Liver (tissue), 10 donors: ENCODE measurements at places on chromosomes 4 and X.

- no peak for DNase-seq
- H3K4me1 ChIP-seq: no peaks in the 10 kb centered on the region
- H3K27ac ChIP-seq: no peak overlapping the region
- no peaks in the 10 kb centered on the region for H3K36me3 ChIP-seq
- no peaks in the 10 kb centered on the region for H3K27me3 ChIP-seq
- H3K4me3 ChIP-seq: no peak overlapping the region
Measured at GRCh38 chr4:28004520-28004919, 1143.9 kb downstream of the STIM2 start.

DNA sequence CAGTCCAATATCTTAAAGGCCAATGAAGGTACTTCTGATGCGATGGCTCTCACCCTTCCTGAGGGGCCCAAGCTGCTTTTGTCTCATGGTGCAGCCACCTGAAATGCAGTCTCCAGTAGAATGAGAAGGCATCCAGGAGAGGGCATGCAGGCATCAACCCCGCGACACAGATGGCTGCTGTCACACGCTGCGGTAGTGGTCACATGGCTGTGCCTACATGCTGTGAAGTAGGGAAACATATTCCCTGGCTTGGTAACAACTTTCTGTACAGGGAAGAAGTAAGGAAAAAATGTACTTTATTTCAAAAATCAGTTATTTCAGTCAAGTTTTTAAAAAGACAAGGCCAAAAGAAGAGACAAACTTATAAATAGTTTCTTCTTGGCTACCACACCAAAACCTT is 139.9 kb downstream of the TRIML1 start:
- no peak overlapping the region for H3K4me3 ChIP-seq
- no peak overlapping the region for H3K27ac ChIP-seq
- DNase-seq: no peak
- no peaks in the 10 kb centered on the region for H3K4me1 ChIP-seq

DNA sequence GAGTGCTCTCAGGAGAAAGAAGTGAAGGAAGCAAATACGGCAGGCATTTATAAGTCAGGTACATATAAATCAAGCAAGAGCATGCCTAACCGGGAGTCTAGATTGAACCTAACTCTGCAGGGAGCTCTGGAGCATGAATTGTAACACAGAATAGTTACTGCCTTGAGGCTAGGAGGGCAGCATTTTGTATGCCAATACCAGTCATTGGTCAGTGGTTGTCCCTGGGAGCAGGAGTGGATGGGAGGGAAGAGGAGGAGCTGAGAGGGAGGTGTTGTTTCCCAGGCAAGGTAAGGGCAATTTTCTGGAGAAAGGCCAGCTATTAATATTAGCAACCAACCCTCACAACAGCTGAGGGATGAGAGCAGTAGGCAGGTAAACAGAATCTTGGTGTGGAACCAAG is 224.7 kb upstream of the DCAF8L1 start:
- no peaks in the 10 kb centered on the region for H3K4me1 ChIP-seq
- no peak overlapping the region for H3K27ac ChIP-seq
- DNase-seq: no peak

GRCh38 chrX:2698604-2699003 is 7.5 kb downstream of the CD99 start:
- H3K36me3 ChIP-seq: no peaks in the 10 kb centered on the region
- no peaks in the 10 kb centered on the region for H3K27me3 ChIP-seq
- no peak overlapping the region for H3K27ac ChIP-seq
- H3K4me1 ChIP-seq: peaks cover 3% of the 10 kb centered on the region
- DNase-seq: no peak
- H3K4me3 ChIP-seq: no peak overlapping the region

DNA sequence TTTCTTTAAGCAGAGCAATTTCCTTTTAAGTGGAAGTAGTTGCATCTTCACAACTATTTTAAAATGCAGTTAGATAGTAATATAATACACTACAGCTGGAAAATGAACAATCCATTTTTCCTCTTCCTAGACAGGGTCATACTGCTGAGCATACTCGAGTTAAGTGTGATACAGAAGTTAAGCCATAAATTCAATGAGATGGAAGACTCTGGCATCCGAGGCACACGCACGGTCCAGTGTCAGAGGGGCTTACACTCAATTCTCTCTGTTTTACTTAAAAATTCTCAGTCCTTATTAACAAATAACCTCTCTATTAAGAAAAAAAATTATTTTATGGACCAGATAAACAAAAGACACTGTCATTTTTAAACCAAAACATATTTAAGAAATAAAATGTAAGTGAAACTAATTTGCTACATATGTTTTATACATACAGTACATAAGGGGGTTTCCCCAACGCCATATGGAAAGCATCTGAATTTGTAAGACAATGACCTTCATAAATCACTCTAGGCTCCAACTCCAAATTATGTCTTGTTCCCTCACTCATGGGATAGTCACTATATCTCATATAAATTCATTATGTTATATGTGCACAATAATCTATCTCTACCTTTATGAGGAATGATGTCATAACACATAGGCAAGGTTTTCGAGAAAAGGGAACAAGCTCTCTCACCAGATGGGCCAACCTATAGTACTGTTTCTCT is 315.3 kb downstream of the PAPSS1 start:
- no peaks in the 10 kb centered on the region for H3K27me3 ChIP-seq
- no peak overlapping the region for H3K4me3 ChIP-seq
- DNase-seq: no peak
- H3K27ac ChIP-seq: no peak overlapping the region
- no peaks in the 10 kb centered on the region for H3K36me3 ChIP-seq

GRCh38 chrX:10146346-10146745 is 10.4 kb upstream of the CLCN4 start:
- DNase-seq: no peak
- no peaks in the 10 kb centered on the region for H3K4me1 ChIP-seq
- no peaks in the 10 kb centered on the region for H3K27me3 ChIP-seq
- no peaks in the 10 kb centered on the region for H3K36me3 ChIP-seq

GRCh38 chr4:102343964-102344519 is 1.2 kb downstream of the SLC39A8 start:
- H3K4me1 ChIP-seq: peaks cover 20% of the 10 kb centered on the region
- peak overlapping the region; percentile 84 for H3K4me3 ChIP-seq
- DNase-seq: peak; percentile 41
- no peaks in the 10 kb centered on the region for H3K36me3 ChIP-seq
- H3K27ac ChIP-seq: peak overlapping the region; percentile 96

- H3K27ac ChIP-seq: no peak overlapping the region
- no peak for DNase-seq
- H3K4me1 ChIP-seq: no peaks in the 10 kb centered on the region
- H3K4me3 ChIP-seq: no peak overlapping the region
- H3K36me3 ChIP-seq: no peaks in the 10 kb centered on the region
- no peaks in the 10 kb centered on the region for H3K27me3 ChIP-seq
Measured at GRCh38 chrX:77493677-77494553, 46.7 kb downstream of the FGF16 start.

- H3K27ac ChIP-seq: no peak overlapping the region
- no peaks in the 10 kb centered on the region for H3K27me3 ChIP-seq
- H3K4me1 ChIP-seq: peaks cover 3% of the 10 kb centered on the region
- H3K4me3 ChIP-seq: no peak overlapping the region
- DNase-seq: no peak
Measured at GRCh38 chr4:5465956-5466355, 242.4 kb downstream of the EVC2 start.

- no peaks in the 10 kb centered on the region for H3K27me3 ChIP-seq
- no peaks in the 10 kb centered on the region for H3K4me1 ChIP-seq
- no peaks in the 10 kb centered on the region for H3K36me3 ChIP-seq
- H3K4me3 ChIP-seq: no peak overlapping the region
- no peak overlapping the region for H3K27ac ChIP-seq
- DNase-seq: no peak
Measured at GRCh38 chrX:24668111-24668510, 21.0 kb upstream of the PCYT1B start.

GRCh38 chr4:2745981-2746806 is 9.9 kb downstream of the TNIP2 start:
- H3K4me3 ChIP-seq: no peak overlapping the region
- no peaks in the 10 kb centered on the region for H3K27me3 ChIP-seq
- no peaks in the 10 kb centered on the region for H3K4me1 ChIP-seq

GRCh38 chrX:154458954-154459778 is 1.1 kb downstream of the PLXNA3 start:
- H3K4me1 ChIP-seq: no peaks in the 10 kb centered on the region
- no peak for DNase-seq
- H3K27me3 ChIP-seq: no peaks in the 10 kb centered on the region
- H3K27ac ChIP-seq: no peak overlapping the region
- H3K36me3 ChIP-seq: no peaks in the 10 kb centered on the region

GRCh38 chr4:122163767-122164166 is 11.6 kb downstream of the BLTP1 start:
- H3K36me3 ChIP-seq: no peaks in the 10 kb centered on the region
- H3K27me3 ChIP-seq: no peaks in the 10 kb centered on the region
- H3K27ac ChIP-seq: no peak overlapping the region
- DNase-seq: no peak

DNA sequence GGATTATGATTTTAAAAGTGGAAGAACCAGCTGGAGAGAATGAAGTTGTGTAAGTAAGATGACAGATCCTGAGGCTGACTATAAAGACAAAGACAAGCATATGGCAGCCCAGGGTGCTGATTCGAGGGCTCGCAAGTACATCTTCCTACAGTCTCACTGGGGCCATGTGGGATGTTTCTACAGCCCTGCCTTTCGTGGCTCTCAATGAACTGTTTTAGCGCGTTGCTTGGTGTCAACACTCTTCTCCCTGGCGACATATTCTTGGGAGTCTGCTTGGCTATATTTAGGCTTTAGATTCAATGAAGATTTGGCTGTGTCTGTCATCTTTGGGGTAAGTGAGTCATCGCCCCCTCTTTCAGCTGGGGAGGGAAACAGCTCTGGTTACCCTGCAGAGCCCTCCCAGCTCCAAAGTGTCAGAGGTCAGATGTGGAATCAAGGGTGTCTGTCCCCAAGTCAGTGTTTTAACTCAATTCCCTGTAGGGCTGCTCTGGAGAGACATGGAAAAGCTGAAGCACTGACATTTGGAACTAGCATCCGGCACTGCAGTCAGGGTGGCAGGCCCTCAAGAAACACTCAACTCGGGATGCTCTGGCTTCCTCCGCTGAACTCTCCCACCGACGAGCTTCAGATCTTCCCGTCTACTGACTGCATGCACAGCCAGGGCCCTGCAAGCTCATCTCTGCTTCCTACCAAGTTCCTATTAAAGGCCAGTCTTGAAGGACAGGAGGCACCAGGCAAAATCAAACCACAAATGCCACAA is 65.7 kb downstream of the GATB start:
- H3K27me3 ChIP-seq: no peaks in the 10 kb centered on the region
- no peak overlapping the region for H3K4me3 ChIP-seq
- no peak overlapping the region for H3K27ac ChIP-seq
- H3K36me3 ChIP-seq: no peaks in the 10 kb centered on the region
- DNase-seq: no peak
